ENCODE measurements at places on chromosomes 12 and 14.

GRCh38 chr12:3140284-3140683 is 63.1 kb downstream of the TSPAN9 start:
- DNase-seq, result no peak

GRCh38 chr12:442235-442884 is 17.4 kb upstream of the B4GALNT3 start:
- DNase-seq, result no peak

GRCh38 chr14:56782711-56783110 is 27.6 kb downstream of the OTX2 start:
- no peak for DNase-seq

GRCh38 chr12:68223067-68223747 is 2.4 kb downstream of the IL26 start:
- DNase-seq, result no peak

DNA sequence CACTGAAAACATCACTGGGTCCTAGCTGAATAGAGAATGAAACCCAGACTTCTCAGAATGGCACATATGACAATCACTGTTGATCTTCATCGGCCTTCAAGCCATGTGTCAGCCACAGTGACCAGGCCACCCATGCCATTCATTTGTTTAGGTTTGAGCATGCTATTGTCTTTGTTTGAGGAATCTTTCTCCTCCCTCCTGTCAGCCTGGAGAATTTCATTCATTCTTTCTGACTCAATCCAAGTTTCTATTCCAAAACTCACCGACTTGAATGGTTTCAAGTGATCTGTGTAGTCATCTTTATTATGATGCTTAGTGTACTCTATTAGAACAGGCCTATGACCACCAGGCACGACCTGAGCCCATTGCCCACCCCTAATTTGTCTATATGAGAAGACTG is 106.3 kb downstream of the ETNK1 start:
- DNase-seq, result no peak

DNA sequence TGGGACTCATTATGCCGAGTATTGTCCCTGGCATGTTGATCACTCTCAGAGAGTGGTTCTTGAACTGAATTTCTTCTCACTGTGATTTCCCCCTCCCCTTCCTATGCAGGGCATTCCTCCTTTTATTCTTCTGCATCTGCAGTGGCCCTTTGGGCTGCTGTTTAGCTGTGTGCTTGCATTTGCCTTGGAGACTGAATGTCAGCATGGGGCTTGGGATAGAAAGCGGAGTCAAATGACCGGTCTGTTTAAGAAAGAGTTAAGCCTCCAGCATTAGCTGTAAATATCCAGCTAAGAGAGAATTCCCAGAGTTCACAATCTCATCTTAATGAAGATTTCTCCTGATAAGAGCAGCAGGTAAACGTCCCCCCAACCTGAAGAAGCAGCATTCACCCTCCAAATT is 65.6 kb upstream of the RMST start:
- DNase-seq, result no peak

GRCh38 chr12:4214877-4215228 is 58.7 kb upstream of the CCND2 start:
- DNase-seq, result no peak

GRCh38 chr14:77278461-77279230 is 7.6 kb upstream of the NGB start:
- peak; percentile 64 for DNase-seq

DNA sequence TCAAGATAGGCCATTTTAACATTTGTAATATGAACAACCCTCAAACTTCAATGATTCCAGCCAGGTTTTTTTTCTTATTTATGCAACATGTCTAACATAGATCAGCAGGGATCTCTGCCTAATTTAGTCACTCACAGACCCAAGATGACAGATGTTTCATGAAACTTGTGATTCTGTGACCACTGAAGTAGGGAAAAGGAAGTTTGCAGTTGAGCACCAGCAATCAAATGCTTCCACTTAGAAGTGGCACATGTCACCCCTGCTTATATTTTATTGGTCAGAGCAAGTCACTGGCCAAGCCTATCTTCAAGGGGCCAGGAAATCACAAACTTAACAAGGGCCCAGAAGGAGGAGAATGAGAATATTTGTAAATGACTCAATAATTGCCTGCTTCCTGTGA is 150.6 kb downstream of the BCAT1 start:
- DNase-seq, result no peak

DNA sequence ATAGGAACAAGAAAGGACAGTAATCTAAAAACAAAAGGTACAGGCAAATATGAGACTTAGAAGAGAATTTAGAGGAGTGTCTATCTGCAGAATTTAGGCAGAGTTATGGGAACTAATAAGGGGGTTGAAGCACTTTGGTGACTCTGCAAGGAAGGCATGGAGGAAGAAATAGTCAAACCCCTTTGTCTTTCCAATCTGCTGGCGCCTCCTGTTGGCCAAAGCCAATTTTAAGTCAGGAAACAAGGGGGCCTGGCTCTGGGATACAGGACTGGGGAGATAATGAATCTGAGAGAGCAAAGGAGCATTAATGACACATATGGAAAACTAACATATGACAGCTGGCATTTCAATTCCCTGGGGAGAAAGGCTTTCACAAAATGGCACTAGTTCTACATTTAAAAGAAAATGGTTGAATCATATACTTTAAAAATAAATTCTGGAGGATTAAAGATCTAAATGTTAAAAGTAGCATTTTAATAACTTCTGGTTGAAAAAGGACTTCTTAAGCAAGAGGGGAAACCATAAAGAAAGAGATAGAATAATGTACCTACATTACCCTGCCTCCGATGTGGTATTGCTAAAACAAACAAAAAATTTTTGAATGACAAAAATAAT is 48.5 kb upstream of the CSRP2 start:
- no peak for DNase-seq

- no peak for DNase-seq
These were observed 189.0 kb upstream of the FBXO33 start for GRCh38 chr14:39621223-39621622.

DNA sequence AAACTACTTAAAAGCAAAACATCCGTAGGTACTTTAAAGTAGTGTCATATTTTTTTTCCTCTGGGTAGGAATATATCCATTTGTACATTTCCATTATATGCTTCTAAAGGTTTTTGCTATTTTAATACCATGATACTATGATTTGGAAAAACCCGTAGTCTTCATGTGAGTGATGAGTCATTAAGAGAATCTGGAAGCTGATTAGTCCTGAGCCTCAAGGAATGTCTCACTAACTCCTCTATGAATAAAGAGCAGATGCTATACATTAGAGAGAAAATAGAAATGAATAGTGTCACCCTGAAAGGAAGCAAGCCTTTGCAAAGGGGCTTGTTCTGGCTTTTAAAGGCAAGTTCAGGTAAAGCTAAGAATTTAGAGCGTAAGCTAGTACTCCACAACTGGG is 432.1 kb downstream of the CCDC91 start:
- DNase-seq, result no peak

GRCh38 chr12:81530352-81530751 is 228.8 kb downstream of the PPFIA2 start:
- DNase-seq, result no peak

GRCh38 chr12:89135976-89136634 is 216.2 kb downstream of the DUSP6 start:
- no peak for DNase-seq

DNA sequence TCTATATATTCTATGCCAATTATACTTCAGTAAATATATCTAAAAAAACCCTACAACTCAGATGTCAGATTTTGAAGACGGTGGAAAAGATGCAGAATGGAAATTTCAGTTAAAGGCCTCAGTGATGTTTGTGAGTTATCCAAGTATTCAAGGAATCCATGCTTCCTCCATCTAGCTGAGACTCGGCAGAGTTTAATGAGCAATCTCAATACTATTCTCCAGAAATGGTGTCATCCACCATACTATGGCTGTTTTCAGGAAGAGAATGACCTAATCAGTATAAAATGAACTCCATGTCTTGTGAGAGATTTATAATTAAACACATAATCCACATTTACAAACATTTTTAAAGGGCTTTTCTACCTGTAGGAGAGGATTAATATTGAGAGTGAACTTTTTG is 66.0 kb downstream of the KLHL28 start:
- no peak for DNase-seq

GRCh38 chr12:38783304-38783703 is 122.1 kb downstream of the CPNE8 start:
- DNase-seq, result no peak

DNA sequence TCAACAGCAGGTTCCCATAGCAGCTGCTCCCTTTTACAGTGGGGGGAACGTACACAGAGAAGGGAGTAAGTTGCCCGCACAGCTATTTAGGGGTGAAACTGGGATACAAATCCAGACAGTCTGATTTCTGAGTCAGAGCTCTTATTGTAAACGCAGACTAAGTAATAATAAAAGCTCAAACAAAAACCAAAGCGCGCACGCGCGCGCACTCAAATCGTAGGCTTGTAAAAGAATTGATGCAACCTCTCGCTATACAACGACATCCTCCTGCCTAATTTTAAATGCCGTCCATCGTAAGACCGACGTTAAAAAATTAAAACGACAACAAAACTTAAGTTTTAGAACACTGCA is 747 bp upstream of the DACT1 start:
- no peak for DNase-seq

- DNase-seq, result no peak
These were observed 31.8 kb upstream of the DNM1L start for GRCh38 chr12:32647275-32647674.

DNA sequence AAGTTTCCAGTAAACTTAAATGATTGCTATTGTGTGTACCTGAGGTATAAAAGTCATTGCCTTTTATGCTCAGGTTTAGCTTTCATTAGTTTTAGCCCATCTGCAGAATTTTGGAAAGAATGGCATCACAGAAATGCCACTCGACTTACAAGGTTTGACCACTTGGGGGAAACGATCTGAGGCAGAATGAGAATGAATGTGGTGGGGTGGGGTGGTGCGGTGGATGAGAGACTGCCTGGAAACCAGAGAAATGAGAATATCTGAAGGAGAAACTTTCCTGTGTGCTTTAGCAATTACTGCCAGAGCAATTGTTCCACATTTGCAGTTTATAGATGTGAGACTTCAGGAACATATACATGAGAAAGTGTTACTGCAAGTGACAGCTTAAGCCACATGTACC is 225.4 kb upstream of the PDE3A start:
- no peak for DNase-seq

DNA sequence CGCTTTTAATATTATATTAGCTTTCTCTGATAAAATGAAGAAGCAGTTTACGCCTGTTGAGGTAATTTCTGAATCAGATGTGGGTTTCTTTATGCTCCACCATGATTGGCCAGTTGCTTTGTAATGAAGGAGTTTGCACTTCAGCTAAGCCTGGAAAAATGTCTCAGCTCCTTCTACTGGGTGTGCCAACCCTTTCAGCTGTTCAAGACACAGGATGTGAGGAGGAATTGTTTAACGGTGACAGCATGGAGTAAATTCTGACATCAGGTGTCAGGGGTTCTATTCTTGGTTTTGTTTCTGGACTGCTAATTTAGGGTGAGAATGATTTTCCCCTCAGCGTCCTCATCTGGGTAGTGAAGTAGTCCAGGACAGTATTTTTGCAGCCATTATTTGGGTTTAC is 43.5 kb downstream of the FLRT2 start:
- DNase-seq, result no peak

GRCh38 chr12:104304261-104305009 is 896 bp downstream of the EID3 start:
- DNase-seq, result no peak
